ENCODE measurements at places on chromosomes 7 and 10. TPM values are rescaled to one million over a fixed set of nuclear protein-coding genes. Genes with fewer than 3 reads are reported as not detected.

Gene SNX10
- 65.6 TPM for total RNA-seq

Gene MASTL
- total RNA-seq: 10.4 TPM

Gene PLAU
- 48.3 TPM for total RNA-seq

Gene MRLN
- total RNA-seq: not detected

Gene PAX4
- total RNA-seq: not detected

Gene APBB1IP
- total RNA-seq: 23.5 TPM

Gene HNRNPH3
- total RNA-seq: 71.4 TPM

Gene SPDYE8
- not detected for total RNA-seq

Gene CCL24
- total RNA-seq: not detected

Gene CLDN3
- not detected for total RNA-seq

Gene CFAP70
- 3.1 TPM for total RNA-seq

DNA sequence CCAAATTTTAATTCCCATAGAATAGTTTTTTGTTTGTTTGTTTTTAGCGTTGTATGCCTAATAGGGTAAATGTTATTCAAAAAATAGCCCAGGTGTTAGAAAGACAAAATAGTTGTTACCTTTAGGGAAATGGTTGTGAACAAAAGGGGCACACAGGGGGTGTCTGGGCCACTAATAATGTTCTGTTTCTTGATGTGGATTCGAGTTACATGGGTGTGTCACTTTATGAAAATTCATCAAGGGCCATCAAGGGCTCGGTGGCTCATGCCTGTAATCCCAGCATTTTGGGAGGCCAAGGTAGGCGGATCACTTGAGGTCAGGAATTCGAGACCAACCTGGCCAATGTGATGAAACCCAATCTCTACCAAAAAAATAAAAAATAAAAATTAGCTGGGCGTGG is 531.8 kb upstream of the C7orf33 start:
- no peak for DNase-seq

- no peak for DNase-seq
These were observed 642.1 kb downstream of the LRMDA start for GRCh38 chr10:76073524-76073923.

DNA sequence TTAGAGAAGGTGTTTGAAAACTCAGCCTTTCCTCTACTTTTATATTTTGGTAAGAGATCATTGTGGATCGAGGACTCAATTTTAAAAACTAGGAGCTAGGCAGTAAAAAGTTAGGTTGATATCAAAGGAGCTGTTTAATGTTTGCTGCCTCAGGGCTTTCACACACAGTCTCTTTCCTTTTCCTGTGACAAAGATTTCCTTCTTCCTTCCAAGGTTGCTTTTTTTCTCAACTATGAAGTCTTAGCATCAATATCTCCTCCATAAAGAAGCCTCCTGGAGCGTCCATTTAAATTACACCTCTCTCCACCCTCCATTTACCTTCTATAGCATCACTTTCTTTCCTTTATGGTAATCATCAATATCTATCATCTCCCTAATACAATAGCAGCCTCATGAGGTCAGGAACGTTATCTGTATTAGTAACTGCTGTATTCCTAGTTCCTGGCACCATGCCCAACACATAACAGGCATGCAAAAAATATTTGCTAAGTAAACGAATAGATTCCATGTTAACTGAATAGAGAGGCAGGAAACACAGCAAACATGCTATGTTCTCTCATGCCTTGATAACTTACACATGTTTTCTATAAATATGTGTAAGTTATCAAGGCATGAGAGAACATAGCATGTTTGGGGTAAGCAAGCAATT is 48.5 kb downstream of the GNAT3 start:
- DNase-seq: no peak

GRCh38 chr10:93852476-93853095 is 41.2 kb upstream of the SLC35G1 start:
- DNase-seq: no peak

DNA sequence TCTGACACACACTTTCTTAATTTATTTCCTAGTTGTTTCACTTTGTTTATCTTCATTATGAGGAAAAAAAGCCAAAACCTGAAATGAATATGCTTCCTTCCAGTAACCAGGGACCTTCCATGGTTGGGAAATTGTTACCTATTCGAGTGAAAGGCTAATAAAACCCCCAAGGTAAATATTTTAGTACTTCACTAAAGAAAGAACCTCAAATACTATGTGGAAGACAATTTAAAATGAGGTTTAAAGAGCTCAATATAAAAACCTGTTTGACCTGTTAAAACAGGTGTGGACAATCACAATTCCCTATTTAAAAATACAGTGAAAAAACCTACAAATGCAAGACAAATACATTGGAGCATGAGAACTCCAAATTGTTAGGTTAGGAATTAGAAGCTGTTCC is 192.6 kb downstream of the CFTR start:
- no peak for DNase-seq

DNA sequence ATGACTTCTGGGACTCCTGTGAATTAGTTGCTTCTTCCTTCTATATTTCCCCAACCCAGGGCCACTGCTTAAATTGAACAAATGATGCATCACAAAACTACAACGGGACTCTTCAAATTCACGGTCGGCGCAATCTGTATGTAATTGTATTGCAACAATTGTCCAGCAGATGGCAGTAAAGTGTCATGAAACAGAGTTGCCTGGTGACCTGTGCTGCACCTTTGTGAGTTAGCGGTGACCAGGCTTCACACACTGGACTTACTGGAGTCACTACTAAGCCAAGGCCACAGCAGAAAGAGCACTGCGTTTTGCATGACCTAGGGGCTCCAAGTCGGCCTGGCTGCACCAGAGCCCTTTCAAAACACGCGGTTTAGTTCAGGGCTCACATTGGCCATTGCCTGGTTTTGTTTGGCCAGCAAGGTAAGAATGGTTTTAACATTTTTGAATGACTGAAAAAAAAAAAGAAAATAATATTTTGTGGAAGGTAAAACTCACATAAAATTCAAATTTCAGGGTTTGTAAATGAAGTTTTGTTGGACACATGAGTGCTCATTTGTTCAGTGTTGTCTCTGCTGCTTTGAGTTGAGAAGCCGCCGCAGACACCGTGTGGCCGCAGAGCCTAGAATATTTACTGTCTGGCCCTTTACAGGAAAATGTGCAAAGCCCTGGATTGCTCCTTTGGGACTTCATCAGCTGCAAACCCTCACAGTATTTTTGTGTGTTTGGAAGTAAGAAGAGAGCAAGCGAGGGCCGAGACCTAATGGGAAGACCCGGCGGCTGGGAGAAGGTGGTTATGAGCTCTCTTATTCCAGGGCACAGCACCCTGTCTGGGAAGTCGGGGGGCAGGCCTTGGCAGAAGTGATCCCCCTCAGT is 23.2 kb upstream of the ZNF32 start:
- DNase-seq: no peak

- DNase-seq: no peak
These were observed 124.5 kb downstream of the SEMA3E start for GRCh38 chr7:83524277-83525075.

DNA sequence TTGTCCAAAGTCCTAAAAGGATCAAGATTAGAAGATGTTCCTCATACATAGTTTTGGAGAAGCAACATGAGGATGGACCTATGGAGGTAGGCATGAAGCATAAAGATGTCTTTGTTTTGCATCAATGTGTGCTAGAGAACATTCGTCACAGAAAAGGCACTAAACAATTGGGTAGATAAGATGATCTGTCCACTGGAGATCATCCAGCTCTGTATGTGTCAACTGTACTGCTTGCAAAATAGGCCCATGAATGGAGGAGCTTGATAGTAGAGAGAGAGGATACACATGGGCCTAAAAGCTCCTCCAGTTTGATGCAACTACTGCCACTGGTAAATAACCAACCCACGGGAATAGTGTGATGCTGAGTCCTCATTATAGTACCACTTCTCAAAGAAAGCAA is 286.4 kb upstream of the HGF start:
- DNase-seq: no peak

- no peak for DNase-seq
These were observed 119.6 kb downstream of the PRKAG2 start for GRCh38 chr7:151757274-151757673.

DNA sequence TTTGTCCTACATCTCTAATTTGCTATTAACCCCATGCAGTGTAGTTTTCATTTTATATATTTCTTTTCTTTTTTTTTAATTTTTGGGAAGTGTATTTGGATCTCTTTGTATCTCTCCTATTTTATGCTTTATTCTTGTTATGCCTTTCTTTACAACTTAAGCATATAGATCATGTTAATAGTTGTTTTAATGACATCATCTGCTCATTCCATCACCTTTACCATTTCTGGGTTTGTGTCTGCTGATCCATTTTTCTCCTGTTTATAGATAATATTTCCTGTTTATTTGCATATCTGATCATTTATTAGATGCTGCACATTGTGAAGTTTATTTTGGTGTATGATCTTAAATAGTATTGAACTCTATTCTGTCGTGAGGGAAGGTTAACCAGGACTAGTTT is 13.7 kb downstream of the COPG2 start:
- no peak for DNase-seq

DNA sequence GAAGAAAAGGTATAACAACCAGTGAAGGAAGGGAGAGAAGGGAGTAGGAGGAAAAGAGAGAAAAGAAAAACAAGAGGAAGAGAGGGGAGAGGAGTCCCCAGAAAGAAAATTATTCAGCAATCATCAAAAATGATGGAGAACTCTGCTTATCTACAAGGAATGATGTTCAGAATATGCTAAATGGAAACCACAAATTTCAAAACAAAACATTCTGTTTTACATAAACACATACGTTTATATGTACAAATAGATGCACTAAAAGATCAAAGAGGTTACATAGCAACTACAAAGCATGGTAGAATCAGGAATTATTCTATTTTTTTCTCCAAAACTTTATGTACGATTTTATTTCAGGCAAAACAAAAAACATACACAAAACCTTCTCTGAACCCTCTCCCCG is 91.9 kb downstream of the FAM13C start:
- no peak for DNase-seq

DNA sequence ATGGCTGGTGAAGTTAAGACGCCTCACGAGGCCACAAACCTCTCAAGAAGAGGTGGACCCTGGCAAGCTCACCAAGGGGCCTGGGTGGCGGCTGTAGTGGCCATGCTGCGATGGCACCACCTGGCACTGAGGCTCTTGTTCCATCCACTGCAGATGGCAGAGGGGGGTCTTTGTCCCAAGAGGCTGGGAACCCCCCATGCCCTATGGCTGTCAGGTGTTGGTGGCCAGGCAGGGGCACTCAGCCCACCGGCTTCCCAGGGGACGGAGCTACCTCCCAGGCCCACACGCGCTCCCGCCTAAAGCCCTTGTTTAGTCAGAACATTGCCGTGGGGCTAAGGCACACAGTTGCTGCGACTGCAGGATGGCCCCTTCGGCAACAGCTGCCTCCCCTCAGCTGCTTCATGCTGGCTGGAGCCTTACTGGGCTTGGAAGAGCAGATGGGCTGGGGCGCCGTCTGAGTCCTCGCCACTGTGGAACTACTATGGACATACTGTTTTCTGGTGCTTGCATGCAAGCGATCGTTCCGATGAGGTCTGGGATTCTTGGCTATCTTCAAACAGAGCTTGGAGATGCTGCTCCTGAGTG is 46.8 kb downstream of the DPYSL4 start:
- DNase-seq: no peak

GRCh38 chr10:75207079-75207856 is 3.3 kb upstream of the VDAC2 start:
- no peak for DNase-seq

- no peak for DNase-seq
These were observed 165.3 kb downstream of the PLXNA4 start for GRCh38 chr7:132410861-132411541.

- DNase-seq: no peak
These were observed 82.5 kb downstream of the RTKN2 start for GRCh38 chr10:62185919-62186692.

DNA sequence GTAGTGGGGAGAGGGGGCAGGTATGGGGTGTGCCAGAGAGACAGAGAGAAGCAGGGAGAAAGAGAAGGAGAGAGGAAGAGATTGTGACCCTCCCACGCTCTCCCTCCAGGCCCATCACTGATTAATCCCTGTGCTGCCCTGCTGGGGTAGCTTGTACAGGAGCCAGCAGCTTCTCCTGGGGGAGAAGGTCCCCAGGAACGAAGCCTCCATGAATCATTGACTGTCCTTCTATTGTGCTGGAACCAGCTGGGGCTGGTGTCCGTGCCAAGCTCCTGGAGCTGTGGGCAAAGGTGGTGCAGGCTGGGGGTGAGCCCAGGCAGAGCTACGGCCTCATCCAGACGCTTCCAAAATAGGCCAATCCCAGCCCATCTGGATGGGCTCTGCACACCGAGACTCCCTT is 20.9 kb downstream of the AQP1 start:
- DNase-seq: no peak

GRCh38 chr10:97836446-97836845 is 13.2 kb upstream of the GOLGA7B start:
- no peak for DNase-seq

GRCh38 chr7:91780521-91780920 is 100.0 kb downstream of the MTERF1 start:
- DNase-seq: no peak

DNA sequence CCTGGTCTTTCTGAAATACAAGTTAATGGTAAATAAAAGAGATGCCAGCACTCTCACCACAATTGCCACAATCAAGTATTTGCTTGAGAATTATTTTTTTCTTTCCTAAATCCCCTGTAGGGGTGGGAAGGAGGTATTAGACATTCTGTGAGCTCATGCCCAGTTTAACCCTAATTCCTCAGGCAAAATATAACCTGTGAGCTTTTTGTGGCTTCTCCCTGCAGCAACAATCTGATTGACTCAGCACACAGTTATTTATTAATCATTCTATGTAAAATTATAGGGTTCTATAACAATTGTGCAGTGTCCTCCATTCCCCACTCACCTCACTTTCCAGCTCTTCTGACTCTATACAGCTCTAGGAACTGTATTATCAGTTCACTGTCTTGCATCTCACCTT is 66.3 kb downstream of the GLI3 start:
- DNase-seq: no peak

DNA sequence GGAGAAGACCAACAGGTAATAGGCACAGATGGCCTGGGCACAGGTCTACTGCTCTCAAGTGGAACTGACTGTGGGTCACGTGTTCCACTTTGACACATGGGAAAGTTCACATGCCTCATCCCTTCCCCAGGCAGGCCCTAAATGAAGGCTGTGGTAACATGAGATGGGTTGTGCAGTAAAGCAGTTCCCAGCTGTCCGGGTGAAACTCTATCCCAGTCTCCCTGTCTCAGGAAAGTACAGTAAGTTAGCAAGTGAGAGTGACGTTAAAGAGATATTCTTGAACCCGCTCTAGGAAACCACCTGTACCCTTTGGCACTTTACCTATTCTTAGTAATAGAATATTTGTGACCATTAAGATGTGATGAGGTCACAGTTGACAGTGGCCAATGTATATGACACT is 343.7 kb upstream of the AOAH start:
- DNase-seq: no peak

- DNase-seq: no peak
These were observed 594 bp downstream of the TDRD1 start for GRCh38 chr10:114179747-114180146.

DNA sequence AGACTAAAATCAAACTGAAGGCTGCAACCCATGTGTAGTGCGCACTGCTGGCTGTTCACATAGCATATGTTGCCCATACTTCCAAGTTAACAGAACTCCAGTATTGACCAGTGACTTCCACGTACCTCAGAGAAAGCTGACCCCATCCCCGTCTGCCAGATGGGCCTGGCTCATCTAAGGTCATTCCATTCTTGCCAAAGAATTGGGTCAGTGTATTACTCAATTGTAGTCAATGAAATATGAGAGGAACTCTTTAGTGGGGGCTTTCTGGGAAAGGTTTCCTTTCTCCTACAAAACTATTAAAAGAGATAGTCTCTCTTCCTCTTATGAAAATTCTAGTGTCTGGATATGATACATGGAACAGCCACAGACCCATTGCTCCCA is 238.6 kb downstream of the COBL start:
- DNase-seq: no peak

Data from omental fat pad (tissue), 4 donors.